ENCODE measurements at places on chromosomes 2 and 18.

GRCh38 chr2:109368798-109369197 is 239.8 kb downstream of the SH3RF3 start:
- DNase-seq = no peak

DNA sequence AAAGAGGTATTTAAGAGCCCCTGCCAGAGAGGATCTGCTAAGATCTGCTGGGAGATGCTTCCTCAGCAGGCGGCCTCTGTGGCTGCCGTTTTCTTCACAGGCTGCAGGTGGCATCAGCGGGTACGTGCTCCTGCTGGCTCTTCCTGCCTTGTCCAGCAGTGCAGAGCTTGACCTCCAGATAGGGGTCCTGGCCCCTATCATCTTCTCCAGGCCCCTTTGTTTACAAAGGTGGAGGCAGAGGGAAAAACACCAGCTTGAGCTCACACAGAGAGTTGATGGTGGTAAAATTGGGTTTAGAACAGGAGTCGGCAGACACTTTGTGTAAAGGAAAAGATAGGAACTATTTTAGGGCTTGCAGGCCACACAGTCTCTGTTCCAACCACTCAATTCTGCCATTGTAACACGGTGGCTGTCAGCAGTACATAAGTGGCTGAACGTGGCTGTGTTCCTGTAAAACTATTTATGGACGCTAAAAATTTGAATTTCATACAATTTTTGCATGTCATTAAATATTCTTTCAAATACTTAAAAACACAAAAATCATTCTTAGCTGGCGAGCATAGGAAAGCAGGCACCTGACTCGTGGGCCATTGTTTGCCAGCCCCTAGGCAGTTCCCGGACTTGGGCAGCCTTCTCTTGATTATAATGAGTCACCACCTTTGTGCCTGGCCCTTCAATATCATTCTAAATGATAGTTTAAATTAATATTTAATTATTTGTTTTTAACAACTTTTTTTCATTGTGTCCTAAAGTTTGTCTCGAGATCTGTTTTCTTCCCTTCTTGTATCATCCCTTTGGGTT is 98.2 kb upstream of the B3GNT7 start:
- peak; percentile 88 for DNase-seq

DNA sequence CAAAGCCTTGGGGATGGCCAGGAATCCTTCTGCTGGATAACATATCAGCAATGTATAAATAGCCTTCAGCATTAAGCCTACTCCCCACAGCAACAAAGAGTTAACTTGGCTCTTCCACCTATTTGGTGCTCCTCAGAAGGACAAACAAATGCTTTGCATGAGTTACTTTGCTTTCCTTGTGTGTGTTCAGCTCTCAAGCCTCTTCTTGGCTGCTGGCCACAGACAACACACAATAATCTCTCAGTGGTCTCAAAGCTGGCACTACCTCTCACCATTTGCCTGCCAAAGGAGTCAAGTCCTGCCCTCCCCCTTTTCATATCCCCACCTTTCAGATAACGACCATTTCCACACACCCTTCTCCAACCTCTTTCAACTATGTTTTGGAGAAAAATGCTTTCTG is 17.5 kb downstream of the FTCDNL1 start:
- peak; percentile 85 for DNase-seq

GRCh38 chr2:207122651-207123334 is 43.0 kb downstream of the KLF7 start:
- DNase-seq = no peak

- DNase-seq = no peak
Observed at GRCh38 chr2:238102865-238103264, 2.7 kb downstream of the ESPNL start.

- no peak for DNase-seq
Observed at GRCh38 chr2:228257379-228257778, 75.9 kb upstream of the SPHKAP start.

GRCh38 chr2:23468474-23469141 is 83.6 kb downstream of the KLHL29 start:
- no peak for DNase-seq

GRCh38 chr2:70842401-70842800 is 6.8 kb upstream of the CD207 start:
- no peak for DNase-seq

GRCh38 chr2:121237336-121237979 is 47.5 kb downstream of the TFCP2L1 start:
- no peak for DNase-seq

DNA sequence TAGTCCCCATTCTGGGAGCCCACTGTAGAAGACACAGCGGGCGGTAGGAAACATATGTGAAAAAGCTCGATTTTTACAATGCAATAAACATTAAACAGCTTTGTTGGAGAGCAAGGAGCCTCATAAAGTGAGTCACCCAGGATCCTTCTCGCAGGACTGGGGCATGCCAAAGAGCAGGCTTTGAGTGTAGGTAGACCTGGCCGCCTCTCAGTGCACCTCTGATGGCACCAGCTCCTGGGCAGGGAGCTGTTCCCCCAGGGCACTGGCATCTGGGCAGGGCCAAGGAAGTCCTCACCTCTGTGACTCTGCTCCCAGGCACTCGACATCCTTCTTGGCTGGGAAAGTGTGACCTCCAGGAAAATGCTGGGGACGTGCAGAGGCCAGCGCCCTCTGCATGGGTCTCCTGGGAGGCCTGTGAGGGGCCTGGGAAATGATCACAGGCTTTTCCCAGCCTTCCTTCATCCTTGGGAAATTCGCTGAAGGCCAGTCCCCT is 94.2 kb downstream of the POLR1A start:
- DNase-seq = no peak

DNA sequence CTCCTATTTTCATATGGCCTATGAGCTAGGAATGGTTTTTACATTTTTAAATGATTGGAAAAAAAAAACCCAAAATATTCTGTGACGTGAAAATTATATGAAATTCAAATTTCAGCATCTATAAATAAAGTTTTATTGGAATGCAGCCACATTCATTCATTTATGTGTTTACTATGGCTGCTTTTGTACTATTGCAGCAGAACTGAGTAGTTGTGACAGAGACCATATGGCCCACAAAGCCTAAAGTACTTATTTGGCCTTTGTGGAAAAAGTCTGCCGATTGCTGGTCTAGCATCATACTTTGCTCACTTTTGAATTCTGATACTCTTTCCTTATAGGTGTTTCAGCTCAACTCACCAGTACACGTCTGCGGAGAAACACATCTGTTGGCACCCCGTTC is 39.0 kb downstream of the MYO3B start:
- DNase-seq = no peak

DNA sequence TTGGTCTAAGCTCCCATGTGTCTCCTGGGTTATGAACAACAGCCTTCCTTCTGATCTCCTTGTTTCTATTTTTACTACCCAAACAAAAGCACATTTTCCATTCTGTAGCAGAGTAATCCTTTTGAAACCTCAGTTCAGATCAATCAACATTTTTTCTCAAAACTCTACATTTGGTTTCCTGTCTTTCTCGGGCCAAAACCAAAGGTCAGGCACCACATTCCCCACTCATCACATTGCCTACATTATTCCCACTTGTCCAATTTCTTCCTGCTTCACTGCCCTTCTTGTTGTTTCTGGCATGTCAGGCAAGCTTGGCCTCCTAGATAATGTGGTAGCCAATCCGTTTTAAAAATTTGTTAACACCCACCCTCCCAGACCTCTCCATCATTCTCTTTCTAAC is 196.8 kb downstream of the PPP1R1C start:
- no peak for DNase-seq

DNA sequence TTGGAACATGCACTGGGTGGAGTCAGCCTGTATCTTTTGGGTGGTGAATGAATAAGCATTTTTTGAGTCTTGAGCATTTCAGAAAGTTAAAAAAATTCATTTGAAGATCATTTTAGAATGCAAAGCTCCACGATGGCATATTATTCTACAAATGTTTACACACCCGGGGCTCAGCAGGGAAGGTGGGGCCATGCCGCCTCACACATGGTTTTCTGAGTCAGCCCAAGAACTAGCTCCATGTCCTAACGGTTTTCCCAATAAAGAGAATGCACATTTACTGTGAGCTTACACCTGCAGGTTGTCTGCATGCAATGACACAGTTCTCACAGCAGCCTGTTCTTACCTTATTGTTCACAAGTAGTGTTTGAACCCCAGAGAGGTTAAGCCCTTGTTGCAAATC is 670.3 kb downstream of the GALR1 start:
- no peak for DNase-seq

GRCh38 chr18:45901654-45902210 is 65.4 kb downstream of the EPG5 start:
- DNase-seq = no peak

DNA sequence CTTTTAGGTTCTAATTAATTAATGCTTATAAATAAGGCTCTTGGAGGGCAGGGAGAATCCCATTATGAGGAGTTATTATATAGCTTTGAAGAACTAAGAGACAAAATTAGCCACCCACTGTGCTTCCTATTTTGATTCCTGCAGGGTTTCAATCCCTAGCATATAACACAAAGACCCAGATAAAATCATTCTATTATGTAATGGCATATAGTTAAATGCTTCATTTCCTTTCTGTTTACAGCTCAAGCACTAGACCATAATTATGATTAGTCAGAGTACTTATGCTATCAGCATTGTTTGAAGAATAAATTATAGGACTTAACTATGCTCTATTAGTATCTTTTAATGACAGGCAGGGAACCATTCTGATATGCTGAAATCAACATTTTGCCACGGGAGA is 9.1 kb downstream of the GPR155 start:
- no peak for DNase-seq

DNA sequence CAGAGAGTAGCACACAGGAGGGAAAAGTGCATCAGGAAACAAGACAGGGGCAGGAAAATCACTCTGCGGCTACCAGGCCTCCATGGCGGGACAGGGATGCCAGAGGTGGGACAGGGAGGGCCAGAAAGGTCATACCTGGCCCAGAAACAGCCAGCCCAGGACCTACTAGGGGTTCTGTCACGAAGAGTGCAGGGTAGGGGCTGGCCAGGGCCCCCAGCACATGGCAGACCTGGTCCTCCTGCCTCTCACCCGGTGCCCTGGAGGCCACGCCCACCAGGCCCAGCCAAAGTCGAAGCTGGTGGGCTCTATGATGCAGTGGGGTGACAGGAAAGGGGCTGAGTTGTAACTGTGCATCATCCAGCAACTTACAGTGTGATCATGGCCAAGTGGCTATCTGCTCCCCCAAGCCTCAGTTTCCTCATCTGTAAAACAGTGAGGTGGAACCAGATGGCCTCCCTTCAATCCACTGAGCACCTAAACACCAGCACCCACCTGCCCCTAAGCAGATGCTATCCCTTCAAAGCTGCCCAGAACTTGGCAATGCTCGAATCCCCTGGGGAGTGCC is 10.6 kb downstream of the CYP26B1 start:
- DNase-seq = no peak

DNA sequence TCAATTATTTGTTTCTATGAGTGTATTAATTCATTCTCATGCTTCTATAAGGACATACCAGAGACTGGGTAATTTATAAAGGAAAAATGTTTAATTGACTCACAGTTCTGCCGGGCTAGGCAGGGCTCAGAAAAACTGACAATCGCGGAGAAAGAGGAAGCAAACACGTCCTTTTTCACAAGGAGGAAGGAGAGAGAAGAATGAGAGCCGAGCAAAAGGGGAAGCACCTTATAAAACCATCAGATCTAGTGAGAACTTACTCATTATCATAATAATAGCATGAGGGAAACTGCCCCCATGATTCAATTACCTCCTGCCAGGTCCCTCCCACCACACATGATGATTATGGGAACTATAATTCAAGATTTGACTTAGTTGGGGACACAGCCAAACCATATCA is 294.0 kb downstream of the DSC3 start:
- no peak for DNase-seq

DNA sequence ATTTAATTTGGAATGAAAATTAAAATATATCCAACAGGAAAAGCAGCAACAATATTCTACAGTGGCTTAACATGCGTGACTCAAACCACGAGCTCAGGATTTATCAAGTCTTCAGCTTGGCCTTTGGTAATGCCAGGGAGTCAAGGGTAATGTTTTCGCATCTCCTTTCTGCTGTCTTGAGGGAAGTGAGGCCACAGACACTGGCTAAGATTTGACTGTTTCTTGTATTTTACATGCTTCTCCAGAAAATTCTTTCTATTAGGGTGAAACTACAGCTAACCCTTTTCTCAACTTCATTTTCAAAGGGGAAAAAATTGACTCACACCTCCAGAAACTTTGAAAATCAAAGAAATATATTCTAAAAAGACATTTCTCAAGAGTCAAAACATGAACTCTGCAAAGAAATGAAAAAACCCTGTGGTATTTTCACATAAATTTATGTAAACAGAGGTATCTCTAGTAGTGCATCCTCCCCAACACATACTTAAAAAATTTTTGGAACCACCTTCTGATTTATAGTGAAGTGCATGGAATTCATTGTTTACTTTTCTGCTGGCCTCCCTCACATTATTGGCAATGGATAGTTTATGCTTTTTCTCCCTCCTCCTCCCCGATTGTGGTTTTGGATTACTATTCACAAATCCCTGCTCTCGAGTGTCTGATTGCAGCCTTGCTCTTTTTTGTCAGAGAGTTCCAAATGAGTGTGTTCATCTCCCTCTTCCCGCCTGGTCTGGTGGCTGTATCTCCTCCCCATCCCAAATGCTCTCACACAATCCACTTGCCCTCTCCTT is 48.7 kb downstream of the DPP4 start:
- DNase-seq = no peak

DNA sequence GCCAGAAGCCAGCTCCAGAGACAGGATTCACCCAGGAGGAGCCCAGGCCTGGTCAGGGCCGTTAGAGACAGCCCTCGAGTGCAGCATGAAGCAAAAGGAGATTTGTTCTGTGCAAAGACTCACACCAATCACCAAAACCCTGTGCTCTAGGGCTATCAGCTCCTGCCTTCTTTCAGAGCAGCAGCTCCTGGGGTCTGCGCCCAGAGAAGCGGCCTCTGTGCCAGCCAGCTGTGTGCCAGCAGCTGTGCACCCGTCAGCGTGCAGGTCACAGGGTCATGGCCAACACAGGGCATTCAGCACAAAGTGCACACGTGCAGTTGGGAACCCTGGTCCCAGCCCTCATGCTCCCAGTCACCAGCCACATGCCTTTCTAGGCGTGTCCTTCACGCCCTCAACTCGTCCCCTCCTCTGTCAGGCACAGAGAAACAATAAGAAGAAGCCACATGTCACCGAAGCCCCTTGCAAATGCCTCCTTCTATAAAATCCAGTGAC is 49.3 kb downstream of the ZNF516 start:
- no peak for DNase-seq

DNA sequence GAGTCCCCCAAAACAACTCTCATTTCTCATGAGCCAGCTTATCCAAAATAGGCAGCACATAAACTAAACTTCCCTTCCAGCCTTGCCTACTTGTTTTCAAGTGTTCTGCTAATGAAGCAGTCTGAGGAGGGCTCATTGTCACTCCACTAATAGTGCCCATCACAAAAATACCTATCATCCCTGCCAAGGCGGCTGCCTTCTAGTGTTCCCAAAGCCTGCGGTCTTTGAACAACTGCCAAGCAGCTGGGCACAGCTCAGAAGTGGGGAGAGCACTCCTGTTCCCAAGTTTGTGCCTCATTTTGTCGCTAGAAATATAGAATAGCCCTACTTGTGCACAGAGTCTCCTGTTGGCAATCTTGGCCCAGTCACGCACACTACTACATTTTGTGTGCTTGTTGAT is 50.3 kb downstream of the DTNA start:
- DNase-seq = peak; percentile 59
